ENCODE measurements at places on chromosomes 6 and 20.

GRCh38 chr6:170035901-170036304 lies 255.0 kb downstream of the DLL1 start:
- no peak for DNase-seq

DNA sequence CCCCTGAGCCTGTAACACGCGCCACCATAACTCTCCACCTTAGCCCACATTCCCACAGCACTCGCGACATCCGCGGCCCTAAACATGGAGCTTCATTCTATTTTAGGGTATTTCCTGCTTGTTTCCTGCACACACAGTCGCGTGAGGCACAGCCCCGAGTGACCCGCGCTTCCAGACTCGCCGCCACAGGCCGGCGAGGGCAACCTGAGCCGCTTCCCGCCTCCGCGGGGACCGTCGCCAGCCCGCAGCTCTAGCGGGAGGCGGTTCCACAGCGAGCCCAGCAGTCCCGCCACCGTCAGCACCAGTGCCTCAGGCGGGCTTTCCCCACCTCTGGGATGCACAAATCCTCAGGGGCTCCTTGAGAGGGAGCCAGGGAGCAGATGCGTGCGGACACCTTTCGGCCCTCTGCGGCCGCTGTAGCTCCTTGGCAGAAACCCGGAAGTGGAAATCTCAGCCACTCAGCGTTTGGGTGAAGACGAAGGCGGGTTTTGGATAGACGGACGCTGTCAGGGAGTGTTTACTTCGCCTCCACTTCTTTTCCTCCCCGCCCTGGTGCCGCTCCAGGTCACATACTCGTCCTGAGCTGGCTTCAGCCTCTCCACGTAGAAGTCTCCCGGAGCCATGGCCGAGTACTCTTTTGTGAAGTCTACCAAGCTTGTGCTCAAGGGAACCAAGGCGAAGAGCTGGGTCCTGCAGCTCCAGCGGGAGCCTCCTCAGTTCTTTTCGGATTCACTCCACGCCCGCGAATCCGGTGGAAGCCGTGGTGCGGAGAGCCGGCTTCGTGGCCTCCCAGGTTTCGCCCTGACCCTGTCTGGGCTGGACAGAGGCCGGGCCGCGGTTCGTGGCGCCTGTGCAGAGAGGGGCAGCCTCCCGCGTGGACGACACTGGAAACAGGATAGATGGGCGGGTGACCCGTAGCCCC lies 2177.4 kb upstream of the DEFB115 start:
- no peak for DNase-seq

DNA sequence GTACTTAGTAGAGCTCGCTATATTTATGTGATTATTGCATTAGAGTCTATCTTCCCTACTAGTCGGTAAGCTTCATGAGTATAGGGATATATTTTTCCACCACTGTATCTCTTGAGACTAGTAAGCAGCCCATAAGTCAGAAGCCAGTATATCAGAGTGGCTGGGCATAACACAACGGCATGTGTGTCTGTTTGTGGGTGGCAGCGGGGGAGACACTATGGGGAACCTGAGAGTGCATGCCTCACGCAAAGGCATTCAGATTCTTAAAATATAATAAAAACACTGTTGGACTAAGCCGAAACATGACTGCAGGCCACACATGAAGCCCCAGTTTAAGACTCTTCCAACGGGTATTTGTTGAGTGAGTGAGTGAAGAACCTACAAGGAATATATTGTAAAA lies 8.0 kb downstream of the KCNS1 start:
- DNase-seq, result no peak

GRCh38 chr6:42935322-42935721 lies 6.0 kb downstream of the CNPY3 start:
- DNase-seq, result peak; percentile 28

DNA sequence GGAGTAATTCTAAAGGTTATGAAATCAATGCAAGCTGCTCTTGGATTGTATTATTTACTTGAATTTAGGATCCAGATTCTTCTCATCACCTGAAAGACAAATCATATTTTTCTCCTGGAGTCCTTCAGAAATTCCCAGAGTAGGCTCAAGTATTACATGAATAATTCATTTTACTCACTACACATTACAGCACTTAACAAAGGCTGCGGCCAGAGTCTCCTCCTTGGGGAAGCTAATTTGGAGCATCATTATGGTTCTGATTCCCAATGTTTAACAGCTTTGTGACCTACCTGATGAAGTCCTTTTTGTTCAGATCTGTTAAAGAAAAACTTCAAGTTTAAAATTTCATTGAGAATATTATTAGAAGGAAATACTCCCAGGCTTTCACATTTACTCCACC lies 28.7 kb downstream of the GRIK2 start:
- no peak for DNase-seq

GRCh38 chr20:34747479-34747878 lies 43.3 kb downstream of the TP53INP2 start:
- DNase-seq, result peak; percentile 45

DNA sequence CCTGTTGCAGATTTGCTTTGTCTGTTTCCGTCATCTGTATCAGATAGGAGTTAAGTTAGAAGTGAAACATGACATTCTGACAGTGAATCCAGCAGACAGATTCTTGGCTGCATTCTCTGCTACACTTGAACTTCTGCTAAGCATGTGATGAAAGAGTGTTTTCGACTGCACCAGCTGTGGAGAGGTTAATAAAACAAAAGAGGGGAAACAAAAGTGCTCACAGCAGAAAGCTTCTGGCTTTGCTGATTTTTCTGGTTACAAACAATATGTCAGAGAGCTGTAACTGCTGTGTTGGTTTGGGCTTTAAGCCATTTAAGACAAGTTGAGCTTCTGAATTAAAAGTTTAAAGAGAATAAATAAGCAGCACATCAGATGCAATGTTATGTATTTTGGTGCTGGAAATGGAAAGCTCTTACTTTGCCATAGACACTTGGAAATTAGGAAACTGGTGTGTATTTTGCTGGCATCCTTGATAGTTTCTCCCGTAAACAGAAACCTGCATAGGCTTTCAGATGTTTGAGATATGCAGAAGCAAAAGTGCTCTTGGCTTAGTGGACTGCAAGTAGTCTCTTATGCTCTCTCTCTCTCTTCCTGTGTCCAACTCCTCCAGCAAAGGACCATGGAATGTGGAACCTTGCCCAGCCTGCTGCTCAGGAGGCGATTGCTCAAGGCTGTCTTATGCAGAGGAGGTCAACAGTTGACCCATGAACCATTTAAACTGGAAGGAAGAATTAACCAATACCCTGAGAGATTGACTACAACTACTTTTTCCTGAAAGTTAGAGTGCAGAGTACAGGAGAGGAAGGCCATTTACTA lies 104.9 kb downstream of the RPS12 start:
- no peak for DNase-seq

GRCh38 chr6:118889163-118889562 lies 4.8 kb upstream of the ASF1A start:
- no peak for DNase-seq

DNA sequence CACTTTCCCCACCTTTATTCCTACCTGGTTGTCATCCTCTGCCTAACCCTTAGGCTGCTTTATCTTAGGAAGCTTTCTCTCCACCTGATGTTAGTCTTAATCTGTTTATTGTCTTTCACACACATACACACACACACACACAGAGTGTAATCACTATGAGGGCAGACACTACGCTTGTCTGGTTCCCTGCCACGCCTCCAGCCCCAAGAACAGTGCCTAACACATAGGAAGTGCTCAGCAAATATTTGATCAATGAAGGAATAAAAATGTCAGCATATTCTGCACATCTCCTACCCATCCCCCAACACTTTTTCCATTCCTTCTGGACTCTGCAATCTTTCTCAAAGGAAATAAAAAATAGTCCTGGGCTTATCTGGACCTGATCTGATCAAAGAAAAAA lies 51.1 kb upstream of the NFATC2 start:
- no peak for DNase-seq

DNA sequence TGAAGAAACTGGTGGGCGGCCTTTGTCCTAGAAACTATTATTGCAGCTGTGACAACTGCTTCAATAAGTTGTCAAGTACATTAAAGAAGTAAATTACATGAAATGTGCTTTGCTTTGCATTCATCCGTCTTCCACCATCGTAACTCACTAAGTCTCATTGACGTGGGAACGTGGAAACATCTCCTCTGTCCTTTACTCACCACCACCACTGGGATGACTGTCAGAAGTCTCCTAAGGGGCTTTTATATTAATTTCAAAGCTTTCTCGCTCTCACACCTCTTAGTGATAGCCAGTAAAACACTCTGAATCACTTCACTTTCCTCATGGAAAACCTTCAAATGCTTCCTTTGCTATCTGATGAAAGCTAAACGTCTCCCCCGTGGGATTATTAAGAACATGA lies 111.9 kb upstream of the SLC2A12 start:
- DNase-seq, result no peak

DNA sequence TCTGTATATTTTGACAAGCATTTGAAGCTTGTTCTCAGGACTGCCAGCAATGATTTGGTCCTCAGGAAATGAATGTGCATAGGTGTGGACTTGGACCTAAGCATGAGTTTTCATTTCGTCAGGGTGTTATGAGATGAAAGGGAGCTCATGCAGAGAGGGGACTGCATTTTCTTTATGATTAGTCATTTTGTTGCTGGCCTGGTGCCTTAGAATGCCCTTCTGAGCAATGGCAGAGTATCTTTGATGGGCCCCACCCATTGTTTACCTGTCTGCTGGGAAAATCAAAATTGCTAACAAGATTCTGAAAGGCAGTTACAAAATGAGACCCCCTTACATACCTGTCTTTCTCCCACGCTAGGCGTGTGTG lies 51.5 kb upstream of the MTHFD1L start:
- DNase-seq, result peak; percentile 62

GRCh38 chr20:5077761-5078387 lies 41.9 kb downstream of the PCNA start:
- no peak for DNase-seq

DNA sequence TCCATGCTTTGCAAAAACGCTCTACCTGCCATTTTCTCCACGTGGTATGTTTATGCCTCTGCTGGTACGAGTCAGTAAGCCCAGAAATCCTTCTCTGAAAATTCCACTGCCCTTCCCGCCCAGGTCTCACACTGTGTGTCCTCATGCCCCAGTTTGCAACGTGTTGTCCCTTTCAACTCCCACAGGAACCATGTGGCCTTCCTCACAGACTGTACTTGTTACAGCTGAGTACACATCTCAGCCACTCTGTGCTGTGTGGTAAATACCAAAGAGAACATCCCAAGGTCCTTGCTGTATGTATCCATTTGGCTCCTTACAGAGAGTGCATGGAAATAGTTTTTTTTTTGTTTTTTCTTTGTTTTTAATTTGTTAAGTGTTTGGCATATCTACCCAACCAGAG lies 56.9 kb downstream of the RTN4IP1 start:
- no peak for DNase-seq

DNA sequence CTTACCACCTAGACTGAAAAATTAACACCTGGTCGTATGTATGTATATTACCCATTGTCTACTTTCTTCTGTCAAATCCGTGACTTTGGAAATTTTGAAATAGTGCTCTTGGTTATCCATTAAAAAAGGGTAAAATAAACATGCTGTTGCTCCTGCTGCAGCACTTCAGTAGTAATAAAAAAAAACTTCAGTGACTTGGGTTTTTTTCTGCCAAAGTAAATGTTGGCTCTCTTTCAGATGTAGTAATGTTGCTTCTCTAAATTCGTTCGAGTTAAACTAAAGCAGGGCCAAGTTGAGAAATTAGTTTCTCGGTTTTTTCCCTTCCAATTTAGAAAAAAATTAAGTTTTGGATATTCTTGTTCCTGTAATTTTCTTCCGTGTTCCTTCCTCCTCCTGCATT lies 34.2 kb downstream of the JARID2 start:
- no peak for DNase-seq

DNA sequence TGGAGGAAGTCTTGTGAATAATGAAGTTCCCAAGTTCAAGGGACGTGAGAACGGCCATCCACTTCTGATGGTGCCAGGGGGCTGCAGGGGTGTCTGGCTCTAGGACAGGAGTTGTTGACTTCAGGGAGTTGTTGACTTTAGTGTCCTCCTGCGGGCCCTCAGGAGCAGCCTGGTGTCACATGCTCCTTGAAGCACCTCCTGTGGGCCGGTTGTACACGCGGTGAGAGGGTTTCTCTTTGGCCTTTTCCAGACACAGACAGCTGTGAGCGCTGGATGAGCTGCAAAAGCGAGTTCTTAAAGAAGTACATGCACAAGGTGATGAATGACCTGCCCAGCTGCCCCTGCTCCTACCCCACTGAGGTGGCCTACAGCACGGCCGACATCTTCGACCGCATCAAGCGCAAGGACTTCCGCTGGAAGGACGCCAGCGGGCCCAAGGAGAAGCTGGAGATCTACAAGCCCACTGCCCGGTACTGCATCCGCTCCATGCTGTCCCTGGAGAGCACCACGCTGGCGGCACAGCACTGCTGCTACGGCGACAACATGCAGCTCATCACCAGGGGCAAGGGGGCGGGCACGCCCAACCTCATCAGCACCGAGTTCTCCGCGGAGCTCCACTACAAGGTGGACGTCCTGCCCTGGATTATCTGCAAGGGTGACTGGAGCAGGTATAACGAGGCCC lies 77.8 kb downstream of the ISM1 start:
- peak; percentile 0 for DNase-seq

- DNase-seq, result no peak
These were observed 856 bp downstream of the TP53TG5 start for GRCh38 chr20:45377269-45377668.

DNA sequence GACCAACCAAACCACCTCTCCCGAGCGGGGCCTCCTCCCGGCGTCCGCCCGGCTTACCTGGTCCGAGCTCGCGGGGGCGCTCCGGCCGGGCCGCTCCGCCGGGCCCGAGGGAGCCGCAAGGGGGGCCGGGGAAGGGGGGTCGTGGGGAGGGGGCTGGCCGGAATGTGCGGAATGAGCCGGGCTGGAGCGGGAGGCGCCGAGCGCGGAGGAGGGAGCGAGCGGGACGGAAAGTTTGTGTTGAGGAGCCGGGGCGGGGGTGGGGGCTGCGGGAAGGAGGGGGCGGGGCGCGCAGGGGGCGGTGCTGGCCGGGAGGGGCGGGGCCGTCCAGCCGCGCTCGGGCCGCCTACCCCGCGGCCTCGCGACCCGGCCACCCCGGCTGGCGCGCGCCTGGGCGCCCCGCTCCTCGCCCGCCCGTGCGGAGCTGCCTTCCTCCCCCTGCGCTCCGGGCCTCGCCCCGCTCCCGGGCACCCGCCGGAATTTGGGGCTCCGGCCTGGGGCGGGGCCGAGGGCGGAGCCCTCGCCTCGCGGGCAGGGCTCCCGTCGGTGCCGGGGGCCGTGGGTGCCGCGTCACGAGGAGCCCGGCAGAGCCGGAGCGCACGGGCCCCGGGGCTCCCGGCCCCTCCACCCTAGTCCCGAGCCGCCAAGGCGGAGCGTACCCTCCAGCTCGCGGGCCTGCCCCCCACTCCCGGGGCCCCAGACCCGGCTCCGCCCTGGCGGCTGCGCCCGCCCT lies at the start of gene TEAD3:
TEAD3 (minus strand) TSS at position 239 of the 730 bp plus-strand sequence.
- peak; percentile 95 for DNase-seq

DNA sequence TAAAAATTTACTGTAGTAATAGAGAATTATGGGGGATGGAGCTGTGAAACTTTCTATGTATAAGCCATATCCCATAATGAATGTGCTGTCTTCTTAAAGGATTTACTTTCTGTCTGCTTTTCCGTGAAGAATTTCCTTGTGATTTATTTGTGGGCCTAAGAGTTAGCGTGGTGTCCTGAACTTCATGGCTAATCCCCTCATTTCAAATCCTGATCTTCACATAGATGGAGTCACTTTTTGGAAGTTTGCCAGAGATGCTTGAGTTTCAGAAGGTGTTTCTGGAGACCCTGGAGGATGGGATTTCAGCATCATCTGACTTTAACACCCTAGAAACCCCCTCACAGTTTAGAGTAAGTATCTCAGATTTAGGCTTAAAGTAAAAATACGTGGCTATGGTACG lies 19.4 kb upstream of the CLDN20 start:
- no peak for DNase-seq

- DNase-seq, result no peak
These were observed 89.4 kb upstream of the ATXN1 start for GRCh38 chr6:16850681-16851026.

GRCh38 chr6:121765060-121765459 lies 329.6 kb downstream of the GJA1 start:
- DNase-seq, result no peak
